Activated CD4-positive, alpha-beta T cell treated with anti-CD3 and anti-CD28 coated beads for 1 hour (primary cell): ENCODE measurements at places on chromosomes 1 and 21.
A peak's percentile ranks its signal among the peaks of the same experiment; 100 is the strongest.

GRCh38 chr1:42888013-42888633 is 41.7 kb downstream of the ZNF691 start:
- no peak for DNase-seq

GRCh38 chr1:65836686-65837085 is 44.0 kb downstream of the PDE4B start:
- no peak for DNase-seq

DNA sequence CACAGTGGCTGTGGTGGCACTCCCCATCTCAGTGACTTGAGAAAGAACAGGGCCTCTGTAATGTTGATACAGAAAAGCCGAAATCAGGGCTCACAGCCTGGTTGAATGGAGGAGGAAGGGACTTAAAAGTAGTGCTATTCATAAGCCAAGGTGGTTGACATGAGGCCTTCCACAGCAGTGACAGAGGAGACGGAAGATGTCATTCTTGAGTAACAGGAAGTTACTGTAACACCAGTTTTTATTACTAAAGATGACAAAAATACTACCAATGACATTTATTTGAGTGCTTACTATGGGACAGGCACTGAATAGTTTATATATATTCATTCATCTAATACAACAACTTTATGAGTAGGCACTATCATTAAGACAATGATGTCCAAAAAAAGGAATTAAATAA is 52.8 kb upstream of the GNG12 start:
- no peak for DNase-seq

DNA sequence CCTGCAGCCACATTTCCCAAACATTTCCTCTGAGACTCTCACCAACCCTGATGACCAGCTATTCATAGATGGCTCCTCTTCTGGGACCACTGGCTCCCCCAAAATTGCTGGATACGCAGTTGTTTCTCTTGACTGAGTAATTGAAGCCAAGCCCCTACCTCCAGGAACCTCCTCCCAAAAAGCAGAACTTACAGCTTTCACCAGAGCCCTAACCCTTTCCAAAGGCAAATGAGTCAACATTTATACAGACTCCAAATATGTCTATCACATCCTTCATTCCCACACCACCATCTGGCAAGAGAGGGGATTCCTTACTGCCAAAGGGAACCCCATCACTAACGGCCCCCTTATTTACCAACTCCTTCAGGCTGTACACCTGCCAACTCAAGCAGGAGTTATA is 20.3 kb upstream of the CA6 start:
- no peak for DNase-seq

- no peak for DNase-seq
Observed at GRCh38 chr1:15825800-15826199, 18.4 kb upstream of the UQCRHL start.

DNA sequence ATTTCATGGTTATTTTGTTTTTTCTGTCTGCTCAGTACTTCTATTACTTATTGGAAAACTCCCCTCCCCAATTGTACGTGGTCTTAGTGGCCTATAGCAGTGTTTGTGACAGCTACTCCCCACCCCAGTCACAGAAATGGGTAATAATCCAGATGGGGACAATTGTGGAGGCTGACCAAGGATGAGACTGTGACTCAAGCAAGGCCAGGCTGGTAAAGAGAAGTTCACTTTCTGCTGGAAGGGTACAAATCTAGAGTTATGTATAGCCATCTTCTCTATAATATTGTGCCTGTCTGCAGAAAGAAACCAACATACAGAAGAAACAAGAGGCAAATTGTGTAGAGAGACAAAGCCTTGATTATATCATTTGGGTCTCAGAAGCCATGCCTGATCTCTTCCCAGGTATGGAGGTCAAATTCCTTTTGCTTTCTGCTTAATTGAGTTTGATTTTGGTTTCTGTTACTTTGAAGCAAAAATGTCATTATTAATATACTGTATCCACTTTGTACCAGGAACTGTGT is 270.4 kb downstream of the HLX start:
- no peak for DNase-seq

DNA sequence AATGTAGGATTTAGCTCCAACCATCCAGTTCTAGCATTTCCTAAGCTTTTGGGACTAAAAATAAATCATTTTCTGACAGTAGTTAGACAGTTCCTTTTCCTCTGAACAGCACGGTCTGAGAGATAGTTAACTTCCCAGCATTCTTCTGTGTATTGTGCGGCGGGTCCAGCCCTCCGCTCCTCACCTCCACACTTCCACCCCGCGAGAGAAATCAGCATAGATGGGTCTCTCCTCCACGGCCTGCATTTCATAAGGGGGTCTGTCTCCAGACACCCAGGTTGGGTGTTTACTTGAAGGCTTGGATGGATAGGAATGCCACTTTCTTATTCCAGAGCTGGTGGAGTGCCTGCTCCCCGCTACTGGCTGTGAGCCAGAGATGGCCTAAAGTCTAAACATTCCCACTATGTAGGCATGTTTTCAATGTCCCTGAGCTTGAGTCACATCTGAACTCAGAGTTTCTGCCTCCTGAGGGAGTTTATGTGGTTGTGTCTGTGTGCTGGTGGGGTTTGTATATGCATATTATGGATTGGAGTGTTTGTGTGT is 38.0 kb upstream of the PPP2R5A start:
- no peak for DNase-seq

DNA sequence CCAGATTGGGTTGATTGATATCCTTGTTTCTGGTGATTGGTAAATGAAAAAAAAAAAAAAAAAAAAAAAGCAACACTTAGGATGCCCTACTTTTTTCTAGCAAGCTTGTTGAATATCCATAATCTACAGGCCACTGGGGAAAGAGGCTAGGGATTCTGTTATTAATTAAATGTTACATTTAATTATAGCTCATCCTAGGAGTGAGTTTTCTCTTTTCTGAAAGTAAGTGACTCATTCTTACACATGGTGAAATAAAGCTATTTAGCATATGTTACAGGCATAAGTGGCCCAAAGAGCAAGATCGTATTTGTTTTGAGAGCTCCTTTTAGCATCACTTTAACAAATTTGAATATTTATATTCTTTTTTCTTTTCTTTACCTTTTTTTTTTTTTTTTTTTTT is 94.5 kb downstream of the FNBP1L start:
- no peak for DNase-seq

DNA sequence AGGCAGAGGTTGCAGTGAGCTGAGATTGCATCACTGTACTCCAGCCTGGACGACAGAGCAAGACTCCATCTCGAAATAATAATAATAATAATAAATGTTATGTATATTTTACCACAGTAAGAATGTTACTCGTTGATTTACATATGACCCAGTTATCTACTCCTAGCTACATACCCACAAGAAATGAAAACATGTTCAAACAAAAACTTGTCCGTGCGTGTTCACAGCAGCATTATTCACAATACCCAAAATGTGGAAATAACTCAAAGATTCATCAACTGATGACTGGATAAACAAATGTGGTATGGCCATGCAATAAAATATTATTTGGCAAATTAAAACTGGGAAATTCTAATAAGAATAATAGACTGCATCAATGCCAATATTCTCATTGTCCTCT is 31.7 kb upstream of the ENSA start:
- no peak for DNase-seq

DNA sequence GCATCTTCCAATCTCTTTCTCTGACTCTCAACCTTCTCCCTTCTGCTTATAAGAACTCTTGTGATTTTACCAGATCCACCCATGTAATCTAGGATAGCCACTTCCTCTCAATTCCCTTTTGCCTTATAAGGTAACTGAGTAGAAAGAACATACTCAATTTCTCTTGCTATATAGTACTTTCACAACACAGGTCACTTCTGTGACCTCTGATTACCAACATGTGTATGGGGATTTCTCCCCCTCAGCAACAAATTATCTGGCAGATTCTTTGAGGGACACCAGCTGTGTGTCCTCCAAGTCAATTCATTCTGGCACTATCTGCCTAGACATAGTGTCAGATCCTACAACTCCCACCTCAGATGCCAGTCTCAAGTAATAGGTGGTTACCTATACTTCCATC is 62.5 kb downstream of the IL23R start:
- no peak for DNase-seq

DNA sequence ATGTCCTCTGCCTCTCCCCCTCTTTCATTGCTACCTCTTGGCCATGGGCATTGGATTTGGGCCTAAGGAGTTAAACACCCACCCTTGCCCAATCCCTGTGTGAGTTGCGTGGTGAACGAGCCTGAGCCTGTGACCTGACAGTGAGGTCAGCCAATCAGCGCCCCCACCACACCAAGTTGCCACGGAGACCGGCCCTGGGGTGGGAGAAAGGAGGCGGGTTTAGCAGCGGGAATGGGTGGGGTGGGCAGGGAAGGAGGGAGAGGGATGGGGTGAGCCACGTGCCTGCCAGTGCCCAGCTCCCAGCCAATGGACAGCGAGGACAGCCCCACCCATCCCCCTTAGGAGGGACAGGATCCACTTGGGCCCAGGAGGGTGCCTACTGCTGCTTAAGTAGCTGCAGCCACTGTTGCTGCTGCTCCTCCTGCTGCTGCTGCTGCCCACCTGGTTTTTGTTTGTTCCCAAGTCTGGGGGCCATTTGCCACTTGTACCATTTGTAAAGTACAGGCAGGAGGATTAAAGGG is 9.5 kb downstream of the ZBTB7B start:
- DNase-seq: no peak

GRCh38 chr1:93579891-93580290 is 101.7 kb downstream of the BCAR3 start:
- no peak for DNase-seq

- peak; percentile 90 for DNase-seq
Observed at GRCh38 chr1:88891318-88891950, at the start of gene GTF2B. TSS of gene GTF2B (minus strand) at chr1:88891567. CDS start at chr1:88891499, 68 bp downstream.

- no peak for DNase-seq
Observed at GRCh38 chr1:213381572-213382084, 330.6 kb downstream of the RPS6KC1 start.

- DNase-seq: no peak
Observed at GRCh38 chr1:154323493-154323892, 1.8 kb upstream of the ATP8B2 start.

- DNase-seq: no peak
Observed at GRCh38 chr1:10456661-10457060, 6.8 kb downstream of the CORT start.

- DNase-seq: no peak
Observed at GRCh38 chr1:2459757-2460156, 16.3 kb upstream of the PLCH2 start.

DNA sequence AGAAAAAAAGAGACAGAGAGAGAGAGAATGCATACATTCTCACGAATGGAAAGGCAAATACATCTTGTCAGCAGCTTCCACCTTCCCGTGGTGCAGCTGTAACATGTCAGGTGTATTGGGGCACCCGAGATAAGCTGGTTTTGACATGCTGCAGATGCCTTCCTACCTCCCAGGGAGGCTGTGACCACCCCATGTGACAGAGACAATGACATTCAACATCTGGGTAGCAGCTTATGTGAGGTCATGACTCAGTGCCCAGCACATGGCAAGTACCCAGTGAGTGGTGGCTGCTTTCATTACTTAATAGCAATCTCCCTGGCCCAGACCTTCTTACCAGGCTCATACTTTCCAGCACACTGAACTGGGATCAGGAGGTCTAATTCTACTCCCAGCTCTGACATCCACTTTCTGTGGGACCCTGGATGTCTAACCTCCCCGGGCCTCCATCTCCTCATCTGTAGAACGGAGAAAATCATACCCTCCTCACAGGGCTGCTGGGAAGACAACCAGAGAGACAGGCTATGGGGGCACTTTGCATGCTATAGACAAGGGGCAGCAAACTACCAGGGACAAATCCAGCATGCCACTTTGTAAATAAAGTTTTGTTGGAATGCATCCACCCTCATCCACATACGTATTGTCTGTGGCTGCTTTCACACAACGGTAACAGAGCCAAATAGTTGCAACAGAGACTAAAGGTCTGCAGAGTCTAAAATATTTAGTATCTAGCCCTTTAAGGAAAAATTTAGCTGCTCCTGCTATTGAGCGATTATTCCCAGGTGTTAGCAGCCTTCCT is 38.5 kb upstream of the ZBTB40 start:
- no peak for DNase-seq

DNA sequence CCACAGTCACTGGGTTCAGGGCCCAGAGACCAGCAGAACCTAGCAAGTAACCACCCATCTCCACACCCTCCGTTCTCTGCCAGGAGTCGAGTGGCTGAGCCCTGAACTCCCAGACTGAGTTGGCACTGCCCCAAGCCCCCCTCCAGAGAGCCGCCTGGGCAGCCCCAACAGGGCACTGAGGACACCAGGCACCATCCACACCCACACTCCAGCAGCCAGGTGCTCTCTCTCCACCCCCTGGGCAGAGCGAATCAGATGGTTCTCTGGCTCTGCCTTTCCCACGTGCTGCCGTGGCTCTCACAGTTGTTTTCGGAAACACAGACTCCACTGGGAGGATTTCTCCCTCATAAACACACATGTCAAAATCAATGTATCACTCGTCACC is 13.6 kb downstream of the WDR4 start:
- no peak for DNase-seq

- DNase-seq: no peak
Observed at GRCh38 chr1:87673748-87674147, 345.1 kb downstream of the LMO4 start.

DNA sequence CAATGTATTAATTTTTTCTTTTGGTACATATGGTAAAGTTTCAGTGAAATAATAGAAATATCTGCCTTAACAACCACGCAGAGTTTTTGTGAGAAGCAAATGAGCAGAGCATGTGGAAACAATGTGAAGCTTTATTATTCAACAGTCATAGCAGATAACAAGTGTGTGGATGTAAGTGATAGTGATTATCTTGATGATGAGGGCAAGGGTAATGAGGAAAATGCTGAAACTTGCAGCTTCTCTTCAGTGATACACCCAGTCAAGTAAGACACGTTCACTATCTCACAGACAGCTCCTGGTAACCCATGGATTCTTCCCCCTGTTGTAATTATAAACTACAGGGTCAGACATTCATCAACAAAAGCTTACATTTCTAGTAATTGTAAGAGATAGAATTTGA is 14.6 kb upstream of the OR2L5 start:
- DNase-seq: no peak

- no peak for DNase-seq
Observed at GRCh38 chr1:15220825-15221431, 26.1 kb upstream of the FHAD1 start.

GRCh38 chr1:35726450-35727433 is 8.1 kb upstream of the C1orf216 start:
- peak; percentile 20 for DNase-seq

- DNase-seq: no peak
Observed at GRCh38 chr1:212167098-212167497, 118.1 kb upstream of the PPP2R5A start.
